Panc1 (cell line): ENCODE measurements at places on chromosomes 1 and 21.

DNA sequence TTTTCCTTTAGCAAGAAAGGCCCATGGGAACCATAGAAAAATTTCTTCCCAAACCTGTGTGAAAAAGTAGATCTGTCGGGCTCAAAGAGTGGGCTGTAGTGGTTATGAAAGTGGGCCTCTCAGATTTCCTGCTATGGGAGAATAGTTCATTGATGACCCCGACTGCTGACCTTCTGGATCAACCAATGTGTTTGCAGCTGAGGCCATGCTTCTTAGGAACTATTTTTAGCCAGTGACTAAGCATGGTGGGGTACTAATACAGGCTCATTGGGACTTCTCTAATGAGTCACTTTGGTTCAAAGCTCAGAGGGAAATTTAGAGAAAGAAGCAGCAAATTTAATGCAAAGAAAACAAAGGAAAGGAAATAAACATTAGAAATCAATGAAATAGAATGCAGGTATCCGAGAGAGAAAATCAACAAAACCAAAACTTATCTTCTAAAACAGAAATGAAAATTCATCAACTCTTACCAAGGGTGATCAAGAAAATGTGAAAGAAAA lies 12.6 kb upstream of the PSMA5 start:
- peak; percentile 10 for DNase-seq

DNA sequence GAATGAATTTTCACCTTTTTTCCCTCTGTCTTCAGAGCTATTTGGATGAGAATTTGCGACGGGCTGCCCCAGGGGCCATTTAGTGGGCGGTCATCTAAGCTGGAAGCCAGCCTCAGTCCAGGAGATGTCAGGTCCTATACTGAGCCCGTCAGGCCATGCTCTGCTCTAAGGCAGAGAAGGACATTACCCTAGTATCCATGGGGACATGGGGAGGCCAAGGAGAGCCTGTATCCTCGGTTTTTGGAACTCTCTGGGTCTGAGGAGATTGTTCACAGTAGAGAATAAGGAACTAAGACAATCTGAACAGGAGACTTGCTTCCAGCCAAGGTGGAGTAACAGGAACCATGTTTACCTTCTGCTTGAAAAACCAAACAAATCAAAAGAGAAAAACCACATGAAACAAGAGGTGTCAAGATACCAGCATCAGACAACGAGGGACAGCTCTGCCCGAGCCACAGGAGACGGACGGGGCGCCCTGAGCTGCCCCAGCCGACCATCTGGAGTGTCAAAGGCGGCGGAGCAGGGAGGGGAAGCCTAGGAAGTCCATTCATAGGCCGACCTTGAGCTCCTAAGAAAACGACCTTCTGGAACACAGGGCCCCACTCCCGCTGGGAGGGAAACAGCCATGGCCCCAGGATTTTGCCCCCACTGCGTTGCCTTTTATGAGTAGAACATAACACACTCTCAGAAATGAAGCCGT lies 20.0 kb upstream of the ADARB1 start:
- DNase-seq: no peak

- DNase-seq: no peak
These were observed 46.7 kb upstream of the PPP2R5A start for GRCh38 chr1:212238552-212238951.

- DNase-seq: no peak
These were observed 14.3 kb upstream of the IFFO2 start for GRCh38 chr1:18970762-18971161.

DNA sequence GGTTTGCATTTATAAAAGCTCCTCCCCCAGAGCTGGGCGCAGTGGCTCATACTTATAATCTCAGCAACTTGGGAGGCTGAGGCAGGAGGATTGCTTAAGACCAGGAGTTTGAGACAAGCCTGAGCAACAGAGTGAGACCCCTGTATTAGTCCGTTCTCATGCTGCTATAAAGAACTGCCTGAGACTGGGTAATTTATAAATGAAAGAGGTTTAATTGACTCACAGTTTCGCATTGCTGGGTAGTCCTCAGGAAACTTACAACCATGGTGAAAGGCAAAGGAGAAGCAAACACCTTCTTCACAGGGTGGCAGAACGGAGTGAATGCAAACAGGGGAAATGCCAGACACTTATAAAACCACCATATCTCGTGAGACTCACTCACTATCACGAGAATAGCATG lies 52.5 kb downstream of the ZNF684 start:
- DNase-seq: no peak

GRCh38 chr1:234705615-234706014 lies 95.6 kb upstream of the IRF2BP2 start:
- no peak for DNase-seq

DNA sequence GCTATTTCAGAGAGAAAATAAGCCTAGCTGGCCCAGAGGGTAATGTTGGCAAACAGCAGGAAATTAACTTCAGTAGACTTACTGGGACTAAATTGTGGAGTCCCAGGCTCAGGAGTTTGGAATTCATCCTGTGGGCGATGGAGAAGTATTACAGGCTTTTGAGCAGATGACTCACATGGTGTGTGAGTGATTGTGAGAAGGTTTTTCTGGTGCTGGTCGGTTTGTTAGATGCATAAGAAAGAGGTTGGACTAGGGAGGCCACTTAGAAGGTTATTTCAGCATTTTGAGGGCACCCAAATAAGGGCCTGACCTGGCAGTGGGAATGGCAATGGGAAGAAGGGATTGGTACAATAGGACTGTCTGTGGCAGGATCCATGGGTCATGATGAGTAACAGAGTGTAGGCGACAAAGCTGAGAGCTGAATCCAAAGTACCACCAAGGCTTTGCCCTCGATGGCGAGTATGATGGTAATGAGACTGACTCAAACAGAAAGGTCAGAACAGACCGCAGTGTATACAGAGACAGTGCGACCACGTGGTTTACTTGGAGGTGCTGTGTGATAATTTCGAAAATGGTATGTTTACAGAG lies 69.2 kb upstream of the KIF26B start:
- DNase-seq: no peak

DNA sequence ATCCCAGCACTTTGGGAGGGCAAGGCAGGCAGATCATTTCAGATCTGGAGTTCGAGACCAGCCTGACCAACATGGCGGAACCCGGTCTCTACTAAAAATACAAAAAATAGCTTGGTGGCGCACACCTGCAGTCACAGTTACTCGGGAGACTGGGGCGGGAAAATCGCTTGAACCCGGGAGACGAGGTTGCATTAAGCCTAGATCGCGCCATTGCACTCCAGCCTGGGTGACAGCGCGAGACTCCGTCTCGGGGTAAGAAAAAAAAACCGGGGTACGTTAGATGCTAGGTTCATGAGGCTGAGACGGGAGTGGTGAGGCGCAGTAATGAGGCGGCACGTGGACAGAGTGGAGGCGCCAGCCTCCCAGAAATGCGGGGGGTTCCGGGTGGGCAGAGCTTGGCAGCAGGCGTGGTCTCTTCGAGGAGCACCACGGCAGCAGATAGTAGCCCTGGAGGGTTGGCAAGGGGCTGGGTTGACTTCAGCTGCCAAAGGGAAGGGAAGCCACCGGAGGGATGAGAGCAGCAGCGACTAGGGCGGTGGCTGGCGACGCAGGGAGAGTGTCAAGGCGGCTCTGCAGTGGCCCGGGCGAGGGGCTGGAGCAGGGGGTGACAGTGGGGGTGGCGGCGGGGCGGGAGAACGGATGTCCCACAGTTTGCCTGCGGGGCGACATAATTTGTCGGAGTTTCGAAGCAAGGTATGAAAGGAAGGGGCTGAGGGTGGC lies 832 bp downstream of the MRPL20 start:
- DNase-seq: no peak

DNA sequence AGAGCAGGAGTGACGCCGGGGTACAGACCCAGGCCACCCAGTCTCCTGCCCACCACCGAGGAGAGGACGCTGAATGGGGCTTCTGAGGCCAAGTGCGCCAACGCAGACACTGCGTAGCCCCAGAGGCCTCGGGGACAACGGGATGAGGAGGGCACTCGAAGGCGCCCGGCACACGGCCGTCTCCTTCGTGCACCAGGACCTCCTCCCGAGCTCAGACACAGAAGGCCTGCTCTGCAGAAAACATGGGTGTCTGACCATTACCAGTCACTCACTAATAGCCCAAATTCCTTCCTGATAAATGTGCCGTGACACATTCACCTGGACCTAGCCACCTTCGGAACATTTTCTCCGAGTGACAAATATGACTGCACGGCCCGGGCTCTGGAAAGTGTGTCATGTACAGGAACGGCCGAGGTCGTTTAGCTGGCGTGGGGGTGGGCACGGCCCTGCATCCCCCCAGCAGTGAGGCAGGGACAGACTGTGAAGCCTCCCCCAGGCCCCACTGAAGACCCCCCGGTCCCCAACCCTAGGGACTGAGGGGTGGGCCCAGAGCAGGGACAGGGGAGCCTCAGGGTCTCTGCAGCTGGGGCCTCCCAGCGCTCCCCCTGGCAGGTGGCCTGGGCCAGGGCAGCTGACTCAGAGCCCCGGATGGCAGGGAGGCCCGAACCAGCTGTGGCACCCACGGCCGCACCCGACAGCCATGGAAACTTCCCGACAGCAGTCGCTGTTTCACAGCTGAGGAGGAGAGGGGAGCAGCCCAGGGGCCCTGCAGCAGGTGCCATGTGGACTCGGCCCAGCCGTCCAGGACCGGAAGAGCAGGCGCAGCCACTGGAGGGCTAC lies 16.7 kb upstream of the COL6A2 start:
- no peak for DNase-seq

- no peak for DNase-seq
These were observed 50.0 kb upstream of the SLC19A1 start for GRCh38 chr21:45592208-45592619.

GRCh38 chr1:78716186-78716585 lies 66.6 kb downstream of the IFI44 start:
- DNase-seq: no peak

DNA sequence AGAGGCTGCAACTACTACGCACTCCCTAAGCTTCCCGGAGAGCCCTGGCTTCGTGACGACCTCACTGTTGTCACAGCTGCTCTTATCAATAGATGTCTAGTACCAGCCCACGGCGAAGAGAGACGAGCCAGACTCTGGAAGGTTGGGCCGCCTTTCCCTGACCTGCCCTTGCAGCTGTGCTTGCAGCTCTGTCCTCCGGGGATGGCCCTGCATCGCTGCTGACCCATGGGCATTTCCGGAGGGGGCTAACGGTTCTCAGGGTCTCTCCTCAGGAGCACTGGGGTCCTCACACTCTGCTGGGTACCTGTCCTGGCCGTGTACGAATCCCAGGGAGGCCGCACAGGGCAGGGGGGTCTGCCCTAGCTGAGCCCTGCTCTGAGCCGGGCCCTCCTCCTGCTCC lies 93.8 kb upstream of the COL6A1 start:
- DNase-seq: no peak

DNA sequence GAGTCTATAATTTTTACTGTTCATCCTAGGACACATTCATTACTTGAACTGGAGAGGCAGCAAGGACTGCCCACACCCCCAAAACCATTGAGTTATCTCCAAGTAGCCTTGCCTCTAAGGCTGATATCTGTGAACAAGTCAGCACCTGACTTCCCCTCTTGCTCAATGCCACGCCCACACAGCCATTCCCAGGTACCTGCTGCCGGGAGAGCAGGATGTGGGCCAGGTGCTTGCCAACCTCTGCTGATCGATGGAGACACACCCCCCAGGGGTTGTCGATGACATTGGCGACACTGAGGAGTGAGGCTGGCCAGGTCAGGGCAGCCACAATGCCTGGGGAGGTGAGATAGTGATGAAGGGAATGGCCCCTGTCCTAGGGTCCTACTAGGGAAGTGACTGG lies 60.1 kb downstream of the TMCO4 start:
- no peak for DNase-seq

DNA sequence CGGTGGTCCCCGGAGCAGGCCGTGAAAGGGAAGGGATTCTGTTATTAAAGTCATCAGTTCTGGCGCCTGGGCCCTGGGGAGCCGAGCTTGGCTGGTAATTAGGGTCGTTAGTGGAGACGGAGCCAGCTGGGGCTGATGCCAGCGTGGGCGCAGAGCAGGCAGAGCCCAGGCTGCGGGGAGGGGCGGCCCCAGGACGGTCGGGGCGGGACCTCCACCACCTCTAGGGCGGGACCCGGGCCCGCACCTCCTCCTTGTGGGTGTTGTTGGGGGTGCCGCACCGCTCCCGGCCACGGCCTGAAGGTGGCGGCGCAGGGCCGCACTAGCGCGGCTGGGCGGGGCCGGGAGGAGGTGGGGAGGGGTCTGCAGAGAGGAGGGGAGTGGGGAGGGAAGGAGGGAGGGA lies 470.6 kb downstream of the PTPRU start:
- no peak for DNase-seq

GRCh38 chr1:117636637-117637425 lies 31.0 kb downstream of the TENT5C start:
- no peak for DNase-seq

GRCh38 chr1:117796226-117796625 lies 133.2 kb downstream of the GDAP2 start:
- DNase-seq: no peak

DNA sequence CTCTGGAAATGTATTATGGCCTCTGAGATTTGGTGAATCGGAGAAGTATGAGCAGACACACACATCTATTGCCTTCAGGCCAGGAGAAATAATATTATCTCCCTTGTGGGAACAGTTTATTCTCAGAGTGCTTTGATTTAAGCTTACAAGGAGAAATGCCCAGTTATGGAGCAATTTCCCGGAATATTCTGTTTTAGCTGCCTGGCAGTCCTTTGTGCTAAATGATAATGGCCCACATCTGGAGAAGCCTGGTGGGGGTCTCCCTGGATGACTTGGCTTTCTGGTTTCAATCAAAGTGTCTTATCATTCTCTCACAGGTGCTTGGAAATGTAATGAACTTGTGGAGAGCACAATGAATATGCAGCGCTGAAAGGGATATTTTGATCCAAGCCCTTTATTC lies 389.6 kb upstream of the USP24 start:
- no peak for DNase-seq

GRCh38 chr1:18927654-18928272 lies 25.4 kb upstream of the ALDH4A1 start:
- no peak for DNase-seq

DNA sequence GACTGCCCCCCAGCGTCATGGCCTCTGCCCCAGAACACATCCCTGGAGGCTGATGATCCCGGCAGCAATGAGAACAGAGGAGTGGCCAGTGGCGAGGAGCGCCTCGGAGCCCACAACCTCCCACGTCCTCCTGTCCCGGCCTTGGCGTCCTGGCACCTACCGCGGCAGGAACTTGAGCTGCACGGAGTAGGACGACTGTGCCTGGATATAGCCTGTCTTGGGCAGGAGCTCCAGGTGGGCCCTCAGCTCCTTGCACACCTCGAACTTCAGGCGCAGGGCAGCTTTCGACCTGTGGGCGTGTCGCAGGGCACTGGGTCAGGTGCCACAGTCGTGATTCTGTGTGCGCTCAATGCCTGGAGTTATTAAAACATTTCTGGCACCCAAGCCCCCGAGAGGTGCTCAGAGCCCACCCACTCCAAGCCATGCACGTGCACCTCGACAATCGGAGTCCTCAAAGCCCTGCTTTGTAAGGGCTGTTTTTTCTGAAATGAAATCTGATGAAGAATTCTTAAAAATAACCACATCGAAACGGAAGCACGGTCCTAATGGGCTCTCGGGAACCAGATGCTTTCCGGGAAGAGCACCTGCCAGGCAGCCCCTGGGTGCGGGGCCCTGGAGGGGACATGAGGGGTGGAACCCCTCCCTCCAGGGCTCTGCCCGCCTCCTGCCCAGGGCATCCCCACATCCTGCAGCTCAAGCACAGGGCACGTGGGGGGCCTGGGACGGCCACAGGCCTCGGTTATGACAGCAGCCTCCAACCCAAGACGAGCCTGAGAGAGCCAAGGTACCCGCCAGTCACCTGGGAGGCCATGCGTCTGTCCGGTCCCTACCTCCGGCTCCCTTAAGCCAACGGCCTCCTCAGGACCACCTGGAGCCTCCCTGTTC lies 23.0 kb upstream of the TMEM52 start:
- no peak for DNase-seq
